ENCODE measurements at places on chromosomes 12 and 14.
A peak's percentile ranks its signal among the peaks of the same experiment; 100 is the strongest.

- DNase-seq = no peak
These were observed 22.5 kb downstream of the PIK3C2G start for GRCh38 chr12:18283831-18284230.

DNA sequence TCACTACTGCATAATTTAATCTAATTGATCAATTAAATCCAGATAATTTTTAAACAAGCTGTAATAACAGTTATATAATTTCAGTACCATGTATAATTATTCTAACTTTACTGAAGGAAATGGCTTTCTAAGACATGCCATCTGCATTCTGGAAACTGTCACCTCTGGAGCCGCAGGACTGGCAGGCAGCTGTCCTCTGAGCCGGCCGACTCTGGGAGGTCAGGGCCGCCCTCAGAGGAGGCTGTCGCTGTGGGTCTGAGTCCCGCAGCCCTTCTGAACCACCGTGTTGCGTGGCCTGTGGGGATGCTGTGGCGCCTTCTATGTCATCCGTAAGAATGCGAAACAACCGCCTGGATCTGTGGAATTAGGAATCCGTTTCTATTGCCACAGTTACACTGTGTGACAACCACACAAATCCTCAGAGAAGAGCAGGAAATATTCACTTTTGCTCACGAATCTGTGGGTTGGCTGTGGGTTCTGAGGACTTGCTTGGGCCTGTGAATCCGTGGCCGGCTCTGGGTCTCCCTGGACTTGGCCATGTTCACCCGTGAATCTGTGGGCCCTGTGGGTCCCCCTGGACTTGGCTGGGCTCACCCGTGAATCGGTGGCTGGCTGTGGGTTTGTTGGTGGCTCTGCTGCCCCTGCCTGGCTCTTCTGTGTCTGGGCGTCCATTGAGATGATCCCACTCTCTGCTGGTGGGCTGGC lies 17.2 kb upstream of the GALNT9 start:
- no peak for DNase-seq

- DNase-seq = no peak
These were observed 465.6 kb downstream of the AACS start for GRCh38 chr12:125530876-125531275.

- DNase-seq = no peak
These were observed 2.9 kb upstream of the HMGA2 start for GRCh38 chr12:65821336-65821735.

- no peak for DNase-seq
These were observed 4.1 kb downstream of the PELI2 start for GRCh38 chr14:56122301-56122700.

- no peak for DNase-seq
These were observed 76.1 kb downstream of the METTL25 start for GRCh38 chr12:82434392-82434911.

DNA sequence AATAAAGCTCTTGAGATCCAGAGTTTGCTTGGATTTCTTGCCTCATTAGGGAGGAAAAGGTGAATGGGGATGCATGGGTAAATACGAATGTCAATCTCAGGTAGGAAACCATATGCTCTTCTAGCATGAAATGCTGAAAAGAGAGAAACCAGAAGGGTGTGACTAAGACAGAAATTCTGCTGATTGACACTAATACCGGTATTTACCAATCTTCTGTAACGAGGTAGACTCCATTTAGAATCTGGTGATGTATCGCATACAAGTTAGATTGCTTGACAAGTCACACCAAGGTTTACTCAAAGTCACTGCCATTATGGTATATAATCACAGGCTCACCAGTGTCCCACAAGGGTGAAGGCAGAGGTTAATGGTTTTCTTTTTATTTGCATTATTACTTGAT lies 337.9 kb downstream of the NRXN3 start:
- no peak for DNase-seq

DNA sequence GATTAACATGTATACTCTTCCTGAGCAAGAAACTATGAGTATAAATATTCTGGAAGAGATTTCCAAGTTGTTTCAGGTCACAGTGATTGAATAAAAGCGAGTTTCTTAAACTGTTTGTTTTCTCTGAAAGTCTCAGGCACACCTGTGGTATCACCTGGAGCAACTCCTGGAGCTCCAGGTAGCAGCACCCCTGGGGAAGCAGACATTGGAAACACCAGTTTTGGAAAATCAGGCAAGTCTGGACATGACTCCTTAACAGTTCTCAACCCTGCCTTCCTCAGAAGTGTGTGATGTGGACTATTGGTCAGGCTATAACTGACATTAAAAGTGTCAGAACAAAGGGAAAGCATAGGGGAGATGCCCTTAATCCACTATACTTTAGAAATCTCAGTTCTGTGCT lies 217.6 kb upstream of the CNTN1 start:
- no peak for DNase-seq

GRCh38 chr14:74618078-74618952 lies 6.3 kb upstream of the LTBP2 start:
- peak; percentile 67 for DNase-seq

DNA sequence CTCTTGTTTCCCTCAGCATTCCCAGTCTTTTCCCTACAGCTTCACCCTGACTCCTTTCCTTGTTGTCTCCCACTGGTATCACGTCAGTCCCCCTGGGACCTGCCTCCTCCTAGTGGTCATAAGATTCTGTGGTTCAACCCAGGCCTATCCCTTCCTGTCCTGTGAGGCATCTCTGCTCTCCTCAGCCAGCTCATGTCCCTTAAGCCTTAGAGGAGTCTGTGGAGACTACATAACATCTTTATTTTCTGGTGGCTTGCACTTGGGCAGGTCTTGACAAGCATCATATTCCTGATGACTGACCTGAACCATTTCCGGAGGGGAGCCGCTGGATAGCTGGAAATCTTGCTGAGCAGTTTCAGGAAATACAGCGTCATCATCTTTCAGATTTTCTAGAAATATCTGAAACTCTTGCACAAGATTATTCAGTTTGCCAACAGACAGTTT lies 688 bp downstream of the C12orf71 start:
- no peak for DNase-seq

DNA sequence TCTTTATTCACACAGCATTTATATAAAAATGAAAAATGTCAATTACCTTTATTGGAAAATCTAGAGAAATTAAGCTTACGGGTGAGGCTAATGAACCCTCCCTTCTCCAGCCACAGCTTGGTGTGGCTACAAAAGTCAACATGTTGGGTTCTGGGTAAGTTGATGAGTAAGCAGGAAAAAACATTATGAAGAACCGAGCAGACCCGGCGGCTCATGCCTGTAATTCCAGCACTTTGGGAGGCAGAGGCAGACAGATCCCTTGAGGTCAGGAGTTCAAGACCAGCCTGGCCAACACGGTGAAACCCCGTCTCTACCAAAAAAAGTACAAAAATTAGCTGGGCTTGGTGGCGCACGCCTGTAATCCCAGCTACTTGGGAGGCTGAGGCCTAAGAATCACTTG lies 10.9 kb downstream of the NAA25 start:
- DNase-seq = no peak

GRCh38 chr12:46921764-46922133 lies 96.0 kb upstream of the SLC38A4 start:
- DNase-seq = no peak

- DNase-seq = no peak
These were observed 61.5 kb downstream of the PDE3A start for GRCh38 chr12:20429852-20430251.

DNA sequence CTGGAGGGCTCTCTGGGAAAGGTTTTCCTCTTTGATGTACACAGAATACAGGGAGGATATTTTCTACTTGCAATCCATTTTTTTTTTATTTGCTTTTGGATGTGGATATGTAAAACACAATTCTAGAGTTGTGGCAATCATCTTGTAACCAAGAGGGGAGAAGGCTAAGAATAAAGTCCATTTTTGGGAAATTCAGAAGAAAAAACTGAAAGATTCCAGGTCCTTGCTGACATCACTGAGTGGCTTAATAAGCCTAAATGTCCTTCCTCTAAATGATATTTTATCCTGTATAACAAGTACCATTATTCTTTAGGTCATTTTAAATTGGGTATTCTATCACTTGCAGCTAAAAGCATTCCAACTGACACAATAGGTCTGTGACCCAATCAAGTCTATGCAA lies 64.0 kb downstream of the PPP1R12A start:
- no peak for DNase-seq

DNA sequence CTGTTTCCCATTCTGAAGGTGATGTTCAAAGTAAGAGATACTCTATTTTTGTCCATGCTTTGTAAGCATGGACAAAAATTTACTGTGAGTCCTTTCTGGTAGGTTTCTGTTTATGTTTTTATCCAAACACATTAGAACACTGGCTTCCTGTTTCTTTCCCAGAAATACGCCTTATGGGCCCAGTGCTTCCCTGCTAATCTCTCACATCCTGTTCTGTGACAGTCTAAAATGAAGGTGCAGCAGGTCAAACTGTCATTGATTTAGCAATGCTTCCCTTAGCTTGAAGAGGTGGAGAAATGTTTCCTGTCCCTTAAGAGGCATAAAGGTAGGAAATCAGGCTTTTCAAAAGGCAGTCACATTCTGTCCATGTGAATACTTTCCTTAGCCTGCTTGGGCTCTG lies 305.6 kb downstream of the RPS29 start:
- DNase-seq = no peak

DNA sequence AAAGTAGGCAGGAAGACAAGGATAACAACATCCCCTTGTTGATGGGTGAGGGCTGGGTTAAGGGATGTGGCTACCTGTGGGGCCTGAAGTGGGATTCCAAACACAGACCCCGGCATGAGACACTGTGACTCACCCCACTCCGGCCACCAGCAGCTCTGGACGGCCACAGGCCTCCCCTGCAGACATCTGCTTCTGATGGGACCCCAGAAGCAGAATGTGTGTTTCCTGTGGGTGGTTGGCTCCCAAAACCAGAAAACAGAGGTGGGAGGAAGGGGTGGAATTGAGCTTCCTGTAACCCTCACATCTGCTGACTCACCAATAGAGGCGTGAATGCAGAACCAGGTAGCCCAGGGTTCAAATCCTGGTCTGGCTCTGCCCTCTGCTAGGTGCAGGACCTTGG lies 216.6 kb upstream of the PWP1 start:
- no peak for DNase-seq

GRCh38 chr12:82682326-82682725 lies 4.4 kb upstream of the TMTC2 start:
- DNase-seq = no peak

DNA sequence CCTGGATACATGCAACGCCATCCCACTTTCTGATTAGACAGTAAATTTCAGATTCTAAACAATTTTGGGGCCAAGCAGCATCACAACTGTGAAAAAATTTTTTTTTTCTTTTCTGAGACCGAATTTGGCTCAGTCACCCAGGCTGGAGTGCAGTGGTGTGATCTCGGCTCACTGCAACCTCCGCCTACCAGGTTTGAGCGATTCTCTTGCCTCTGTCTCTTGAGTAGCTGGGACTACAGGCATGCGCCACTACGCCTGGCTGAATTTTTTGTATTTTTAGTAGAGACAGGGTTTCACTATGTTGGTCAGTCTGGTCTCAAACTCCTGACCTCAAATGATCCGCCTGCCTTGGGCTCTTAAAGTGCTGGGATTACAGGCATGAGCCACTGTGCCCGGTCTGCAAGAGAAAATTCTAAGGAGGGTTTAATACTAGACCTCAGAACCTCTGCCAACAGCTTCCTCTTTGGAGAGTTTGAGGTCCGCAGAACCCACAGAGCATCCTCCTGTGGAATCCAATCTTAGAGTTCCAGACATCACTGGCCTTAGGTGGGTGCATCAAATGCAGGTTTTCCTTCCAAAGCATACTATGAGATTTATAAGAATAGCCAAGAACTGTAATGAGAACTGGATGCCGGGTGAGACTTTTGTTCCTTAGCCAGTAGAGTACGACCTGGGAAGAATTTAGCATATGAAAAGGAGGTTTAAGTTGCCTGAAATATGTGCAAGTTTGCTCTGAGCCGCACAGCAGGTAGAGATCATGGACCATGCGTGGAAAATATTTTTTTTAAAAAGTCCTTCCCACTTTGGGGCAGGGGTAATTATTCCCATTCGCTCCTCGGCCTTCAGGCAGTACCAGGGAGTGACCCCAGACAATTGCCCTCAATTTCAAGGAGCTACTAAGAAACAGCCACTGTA lies 7.8 kb upstream of the PHC1 start:
- DNase-seq = no peak

- no peak for DNase-seq
These were observed 44.6 kb upstream of the KRAS start for GRCh38 chr12:25295361-25295760.

DNA sequence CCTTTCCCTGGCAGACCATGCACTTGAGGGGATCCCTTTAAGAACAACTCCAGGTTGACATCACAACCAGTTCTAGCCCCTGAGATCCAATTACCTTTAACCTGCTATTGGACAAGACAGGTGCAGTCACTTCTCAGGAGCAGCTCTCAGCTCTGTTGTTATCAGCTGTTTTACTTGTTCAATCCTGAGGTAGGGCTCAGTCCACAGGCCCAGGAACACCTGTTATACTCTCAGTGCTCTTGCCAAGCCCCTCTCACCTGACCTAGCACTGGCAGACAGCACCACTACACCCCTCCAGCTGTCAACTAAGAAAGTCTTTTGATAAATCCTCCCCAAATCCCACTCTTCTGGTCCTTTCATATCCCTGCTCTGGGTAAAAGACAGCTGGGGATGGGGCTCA lies 163.9 kb upstream of the TMTC2 start:
- DNase-seq = no peak

- no peak for DNase-seq
These were observed 20.0 kb downstream of the RBMS2 start for GRCh38 chr12:56541631-56542030.

GRCh38 chr12:39646963-39647362 lies 27.4 kb upstream of the ABCD2 start:
- DNase-seq = no peak

- no peak for DNase-seq
These were observed 63.2 kb upstream of the GALNT9 start for GRCh38 chr12:132392389-132393244.

- no peak for DNase-seq
These were observed 46.0 kb upstream of the STK38L start for GRCh38 chr12:27198036-27198435.

DNA sequence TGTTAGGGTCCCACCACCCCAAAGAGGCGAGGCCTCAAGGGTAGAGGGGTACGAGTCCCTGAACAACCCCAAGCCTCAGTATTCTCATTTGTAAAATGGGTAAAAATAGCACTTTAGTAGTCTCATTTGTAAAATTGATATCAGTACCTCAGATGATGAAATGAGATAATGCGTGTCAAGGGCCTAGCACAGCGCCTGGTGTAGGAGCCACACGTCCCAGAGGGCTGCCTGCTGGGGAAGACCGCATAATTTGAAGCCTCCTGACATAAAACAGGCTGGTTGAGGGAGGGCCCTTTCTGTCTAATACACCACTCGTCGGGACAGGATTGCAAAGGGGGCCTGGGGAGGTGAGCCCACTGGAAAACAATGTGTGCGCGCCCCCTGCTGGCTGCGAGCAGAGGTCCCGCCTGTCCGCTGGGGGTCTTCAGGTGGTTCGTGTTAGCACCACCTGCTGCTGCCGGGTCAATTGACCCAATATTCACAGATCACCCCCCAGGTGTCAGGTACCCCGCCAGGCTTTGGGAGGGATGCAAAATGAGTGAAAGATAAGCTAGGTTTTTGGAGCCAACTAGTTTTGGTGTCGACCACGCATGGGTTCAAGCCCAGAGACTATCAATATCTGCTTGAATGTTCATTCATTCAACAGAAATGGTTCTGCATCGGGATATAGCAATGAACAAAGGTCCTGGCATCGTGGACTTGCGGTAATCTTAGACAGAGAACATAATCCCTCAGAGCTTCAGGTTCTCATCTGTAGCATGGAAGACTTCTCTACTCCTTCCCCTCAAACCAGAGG lies 24.7 kb upstream of the IRF2BPL start:
- DNase-seq = peak; percentile 86

Data from DND-41 (cell line).